Occipital lobe (tissue), 3 donors: ENCODE measurements at places on chromosomes 13 and 19.

DNA sequence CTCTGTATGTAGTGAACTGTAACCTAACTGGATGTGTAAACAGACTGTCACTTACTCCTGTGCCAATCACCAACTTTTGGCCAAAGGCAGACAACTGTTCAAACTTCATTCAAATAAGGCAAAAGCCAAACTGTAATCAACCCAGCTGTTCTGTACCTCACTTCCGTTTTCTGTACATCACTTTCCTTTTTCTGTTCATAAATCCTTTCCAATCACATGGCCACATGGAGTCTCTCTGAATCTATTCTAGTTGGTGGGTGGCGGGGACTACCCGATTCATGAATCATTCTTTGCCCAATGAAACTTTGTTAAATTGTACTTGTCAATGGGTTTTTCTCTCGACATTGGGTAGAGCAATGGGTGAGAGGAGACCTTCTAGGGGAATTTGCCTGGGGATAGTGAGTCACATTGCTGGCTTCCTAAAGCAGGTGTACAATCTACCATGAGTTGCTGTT lies 178.3 kb upstream of the RFC3 start:
- DNase-seq: no peak

- DNase-seq: no peak
These were observed 39.3 kb downstream of the RGCC start for GRCh38 chr13:41496420-41497234.

GRCh38 chr13:26440111-26440510 lies 117.4 kb upstream of the WASF3 start:
- DNase-seq: no peak

- no peak for DNase-seq
These were observed 64.5 kb upstream of the MED4 start for GRCh38 chr13:48159401-48159800.

DNA sequence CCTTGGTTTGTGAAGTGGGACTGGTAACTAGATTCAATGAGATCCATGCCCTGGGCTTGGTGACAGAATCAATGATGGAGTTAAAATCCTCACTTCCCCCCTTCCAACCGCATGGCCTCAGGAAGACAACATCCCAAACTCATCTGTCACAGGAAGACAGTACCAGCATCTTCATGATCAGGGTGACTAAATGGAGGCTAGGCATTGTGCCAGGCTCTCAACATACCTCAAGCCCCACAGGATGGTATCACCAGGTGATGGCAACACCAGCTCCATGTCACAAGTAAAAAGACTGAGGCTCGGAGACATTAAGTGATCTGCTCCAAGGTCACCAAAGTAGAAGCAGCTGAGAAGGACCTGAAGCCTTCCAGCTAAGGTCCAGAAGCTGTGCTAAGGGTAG lies 14.2 kb downstream of the MED26 start:
- no peak for DNase-seq

GRCh38 chr13:111853721-111854120 lies 213.2 kb upstream of the SOX1 start:
- DNase-seq: no peak

DNA sequence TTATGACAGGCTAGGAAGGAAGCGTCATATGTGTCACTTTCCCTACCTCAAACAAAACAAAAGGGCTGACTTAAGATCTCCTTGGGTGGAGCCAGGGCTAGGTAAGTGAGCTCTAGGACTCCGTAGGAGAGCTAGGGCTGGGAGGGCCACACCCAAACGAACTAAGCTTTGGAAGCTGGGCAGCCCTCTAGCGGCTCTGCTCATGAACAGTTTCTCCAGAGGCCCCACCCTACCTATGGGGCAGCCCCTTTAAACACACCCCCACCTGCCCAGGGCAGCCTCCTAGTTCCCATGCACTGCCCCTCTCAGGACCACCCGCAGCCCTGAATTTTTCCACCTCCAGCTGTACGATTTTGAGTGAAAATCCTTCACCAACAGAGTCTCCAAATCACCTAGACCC lies 3.5 kb downstream of the PEG3 start:
- DNase-seq: no peak

DNA sequence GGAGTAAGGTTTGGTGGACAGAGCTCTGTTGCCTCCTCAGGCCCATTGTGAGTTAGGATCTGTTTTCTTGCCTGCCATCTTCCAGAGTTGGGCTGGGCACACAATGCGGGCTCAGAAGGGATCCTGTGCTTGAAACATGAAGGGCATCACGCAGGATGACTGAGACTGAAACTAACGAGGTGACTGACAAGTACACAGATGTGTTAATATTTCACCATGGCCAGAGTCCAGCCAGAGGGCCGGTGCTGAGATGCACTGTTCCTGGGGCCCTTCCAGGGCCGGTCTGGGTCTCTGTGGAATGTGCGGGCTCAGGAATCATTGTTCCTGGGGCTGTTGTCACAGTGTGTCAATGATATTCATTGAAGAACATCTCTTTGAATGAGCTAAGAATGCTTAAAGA lies 163.7 kb downstream of the URI1 start:
- DNase-seq: no peak

GRCh38 chr19:29672319-29672932 lies 7.2 kb downstream of the PLEKHF1 start:
- DNase-seq: no peak

- no peak for DNase-seq
These were observed 16.1 kb upstream of the SACS start for GRCh38 chr13:23449398-23450162.

DNA sequence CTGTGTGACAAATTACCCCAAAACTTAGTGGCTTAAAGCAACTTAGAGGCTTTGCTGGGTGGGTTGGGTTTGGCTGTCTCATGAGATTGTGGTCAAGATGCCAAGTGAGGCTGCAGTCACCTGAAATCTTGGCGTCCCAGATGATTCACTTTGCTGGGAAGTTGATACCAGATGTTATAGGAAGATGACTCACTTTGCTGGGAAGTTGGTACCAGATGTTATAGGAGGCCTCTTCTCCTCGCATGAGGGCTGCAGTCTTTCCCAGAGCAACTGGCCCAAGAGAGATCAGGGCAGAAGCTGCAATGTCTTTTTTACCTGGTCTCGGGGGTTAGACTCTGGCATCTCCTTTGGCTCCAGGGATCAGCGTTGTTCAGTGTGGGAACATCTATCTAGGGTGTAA lies 16.8 kb downstream of the TEX29 start:
- DNase-seq: no peak

DNA sequence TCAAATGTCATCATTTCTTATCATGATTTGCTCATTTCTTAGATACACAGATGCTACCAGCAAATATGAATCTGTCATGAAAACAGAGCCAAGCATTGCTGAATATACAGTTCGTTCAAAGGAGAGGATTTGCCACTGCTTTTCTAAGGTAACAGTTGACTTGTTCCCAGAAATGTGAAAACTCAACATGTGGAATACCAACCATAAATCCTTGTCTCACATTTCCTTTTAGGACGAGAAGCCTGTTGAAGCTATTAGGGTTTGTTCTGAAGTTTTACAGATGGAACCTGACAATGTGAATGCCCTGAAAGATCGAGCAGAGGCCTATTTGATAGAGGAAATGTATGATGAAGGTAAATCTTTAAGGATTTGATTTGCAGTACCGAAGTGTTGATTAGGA lies 86.7 kb downstream of the DNAJC3 start:
- no peak for DNase-seq

DNA sequence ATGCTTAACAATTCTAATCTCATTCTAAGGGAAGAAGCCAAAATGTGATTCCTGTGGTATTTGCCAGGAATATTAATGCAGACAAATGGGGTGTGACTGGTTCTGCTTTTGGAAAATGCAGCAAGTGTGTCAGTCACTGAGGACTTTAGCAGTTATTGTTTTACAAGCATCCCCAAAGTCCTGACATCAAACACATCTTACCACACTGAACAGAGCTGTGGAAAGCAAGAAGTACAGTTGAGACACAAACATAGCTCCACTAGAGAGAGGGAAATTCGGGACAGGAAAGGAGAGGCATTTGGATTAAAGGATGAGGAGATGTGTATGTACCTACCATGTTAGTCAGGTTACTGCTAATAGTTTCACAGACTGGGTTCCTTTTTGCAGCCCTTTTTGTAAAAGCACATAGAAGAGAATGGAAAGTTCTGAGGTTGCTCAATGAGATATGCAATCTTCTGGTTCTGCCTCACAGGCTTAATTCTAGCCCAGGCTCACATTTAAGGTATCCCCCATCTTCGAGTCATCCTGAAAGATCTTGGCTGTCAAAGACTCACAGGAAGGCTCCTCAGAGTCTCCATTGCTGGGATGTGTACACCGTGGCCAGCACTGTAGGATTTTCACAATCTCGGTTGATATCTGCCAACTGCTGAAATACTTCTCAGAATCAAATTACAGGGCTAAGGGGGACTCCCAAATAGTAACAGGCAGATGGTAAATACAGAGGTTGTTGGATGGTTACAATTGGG lies 316.6 kb downstream of the DNAJC15 start:
- no peak for DNase-seq

- DNase-seq: no peak
These were observed 8.5 kb upstream of the PROZ start for GRCh38 chr13:113149711-113150549.

GRCh38 chr13:67829641-67830040 lies 599.5 kb upstream of the PCDH9 start:
- DNase-seq: no peak

DNA sequence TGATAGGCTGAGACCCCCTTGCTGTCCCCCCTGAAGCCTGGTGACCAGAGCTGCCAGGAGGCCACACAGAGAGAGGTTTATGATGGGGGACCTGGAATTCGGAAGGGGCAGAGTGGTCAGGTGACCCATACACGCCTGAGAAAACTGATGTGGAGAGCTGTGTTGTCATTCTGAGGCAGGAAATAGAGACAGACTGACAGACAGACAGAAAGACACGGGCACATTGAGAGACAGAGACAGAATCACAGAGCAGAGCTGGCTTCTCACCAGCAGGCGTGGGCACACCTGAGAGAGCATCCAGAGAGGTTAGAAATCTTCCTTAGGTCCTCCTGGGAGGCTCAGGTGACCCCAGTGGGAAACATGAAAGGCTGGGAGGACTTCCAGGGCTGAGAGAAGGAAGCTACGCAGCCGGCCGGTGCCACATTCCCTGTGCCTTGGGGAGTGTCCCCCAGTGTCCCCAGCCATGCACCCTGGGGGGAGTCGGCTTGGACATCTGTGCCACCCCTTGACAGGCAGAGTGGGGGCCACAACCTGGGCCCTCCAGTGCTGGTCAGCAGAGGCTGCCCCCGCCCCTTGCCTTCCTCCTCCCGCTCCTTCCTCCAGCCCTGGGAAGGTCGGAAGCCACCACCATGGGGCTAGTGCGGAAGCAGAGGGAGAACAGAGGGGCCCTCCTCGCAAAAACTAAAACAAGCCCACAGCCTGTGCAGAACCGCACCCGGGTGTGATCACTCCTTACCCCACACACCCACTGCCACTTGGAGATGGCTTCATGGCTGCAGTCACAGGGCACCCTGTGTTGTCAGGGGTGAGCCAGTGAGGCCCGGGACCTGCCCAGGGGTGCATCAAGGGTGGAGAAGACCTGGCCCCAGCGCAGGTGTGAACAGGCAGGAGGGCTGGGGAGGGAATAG lies 2.2 kb downstream of the FFAR1 start:
- no peak for DNase-seq

DNA sequence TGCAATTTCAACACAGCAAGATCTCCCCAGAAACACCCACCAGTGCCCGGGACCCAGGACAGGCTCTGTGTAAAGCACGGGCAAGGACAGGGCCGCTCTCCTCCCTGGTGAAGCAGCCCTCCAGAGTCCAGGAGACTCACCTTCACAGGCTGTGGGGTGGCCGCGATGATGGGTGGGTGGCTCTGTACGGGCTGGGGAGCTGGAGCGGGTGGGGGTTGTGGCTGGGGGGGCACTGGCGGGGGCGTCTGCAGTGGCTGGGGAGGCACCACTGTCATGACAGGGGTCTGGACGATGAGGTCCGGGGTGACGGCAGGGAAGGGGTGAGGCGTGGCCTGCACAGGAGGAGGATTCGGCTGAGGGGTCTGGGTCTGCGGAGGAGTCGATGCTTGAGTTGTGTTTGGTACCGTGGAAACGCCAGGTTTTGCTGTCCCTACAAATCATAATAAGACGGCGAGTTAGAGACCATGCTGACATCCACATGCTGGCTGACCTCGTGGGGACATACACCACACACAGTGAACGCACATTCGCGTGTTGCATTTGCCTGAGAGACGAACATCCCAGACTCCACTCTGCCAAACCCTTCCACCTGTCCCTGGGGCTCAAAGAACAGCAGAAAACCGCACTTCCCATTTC lies 33.1 kb upstream of the EPHX3 start:
- DNase-seq: no peak

- DNase-seq: no peak
These were observed 1.2 kb downstream of the CCDC70 start for GRCh38 chr13:51862957-51863356.

GRCh38 chr13:70162141-70162540 lies 53.9 kb upstream of the KLHL1 start:
- no peak for DNase-seq

DNA sequence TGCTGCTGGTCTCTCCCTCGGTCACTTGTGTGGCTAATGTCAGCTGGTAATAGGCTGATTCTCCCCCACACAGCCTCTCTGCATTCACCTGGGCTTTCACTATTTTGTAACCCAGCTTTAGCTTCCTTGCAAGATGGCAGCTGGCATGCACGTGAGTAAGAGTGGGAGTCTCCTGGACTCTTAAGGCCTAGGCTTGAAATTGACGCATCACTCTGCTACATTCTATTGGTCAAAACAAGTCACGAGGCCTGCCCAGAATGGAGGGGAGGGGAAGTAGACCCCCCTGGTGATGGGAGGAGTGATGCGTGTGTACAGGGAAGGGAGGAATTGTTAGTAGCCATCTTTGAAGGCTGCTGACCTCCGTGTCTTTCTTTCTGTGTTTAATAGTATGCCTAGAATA lies 24.9 kb upstream of the PNMA8B start:
- no peak for DNase-seq

- no peak for DNase-seq
These were observed 39.5 kb upstream of the ZNF536 start for GRCh38 chr19:30332445-30333234.

DNA sequence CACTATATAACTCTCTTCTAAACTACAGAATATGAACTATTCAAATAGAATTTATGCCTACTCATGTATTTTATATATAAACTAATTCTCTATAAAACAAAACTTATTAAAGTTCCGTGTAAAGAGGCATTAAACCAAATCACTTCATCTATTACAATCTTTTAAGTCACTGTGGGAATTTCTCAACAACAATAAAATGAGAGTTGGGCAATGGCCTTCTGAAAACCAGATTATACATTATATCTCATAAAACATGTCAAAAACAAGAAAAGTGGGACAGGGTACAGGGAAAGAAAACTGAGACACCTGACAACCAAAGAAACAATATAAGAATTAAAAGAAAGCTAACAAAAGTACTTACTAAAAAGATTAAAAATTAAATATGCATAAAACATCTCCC lies 145.2 kb downstream of the DIAPH3 start:
- no peak for DNase-seq
